ENCODE measurements at places on chromosomes 1 and 21.

GRCh38 chr1:156387870-156388173 lies 18.8 kb downstream of the RHBG start:
- DNase-seq, result no peak

- no peak for DNase-seq
Measured at GRCh38 chr21:18006691-18007090, 187.5 kb upstream of the C21orf91 start.

DNA sequence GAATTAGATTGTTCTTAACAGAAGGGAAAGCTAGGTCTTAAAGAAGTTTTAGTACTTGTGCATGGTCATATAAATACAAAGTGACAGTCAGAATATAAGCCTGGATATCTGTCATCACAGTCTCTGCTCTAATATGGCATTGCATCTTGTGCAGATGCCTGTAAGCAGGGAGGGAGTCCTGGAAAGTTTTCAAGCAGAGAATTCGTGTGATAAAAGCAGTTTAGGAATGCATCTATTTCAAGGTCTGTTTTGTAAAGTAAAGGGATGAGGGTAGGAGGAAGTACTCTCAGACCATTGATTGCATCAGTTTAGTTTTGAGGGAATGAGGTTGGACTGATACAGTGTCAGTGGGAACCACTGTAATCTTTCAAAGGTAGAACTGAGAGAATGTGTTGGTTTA lies 30.6 kb downstream of the IARS2 start:
- DNase-seq, result no peak

GRCh38 chr1:101280049-101280592 lies 43.3 kb downstream of the S1PR1 start:
- DNase-seq, result no peak

GRCh38 chr1:84736445-84736844 lies 46.2 kb upstream of the SSX2IP start:
- no peak for DNase-seq

DNA sequence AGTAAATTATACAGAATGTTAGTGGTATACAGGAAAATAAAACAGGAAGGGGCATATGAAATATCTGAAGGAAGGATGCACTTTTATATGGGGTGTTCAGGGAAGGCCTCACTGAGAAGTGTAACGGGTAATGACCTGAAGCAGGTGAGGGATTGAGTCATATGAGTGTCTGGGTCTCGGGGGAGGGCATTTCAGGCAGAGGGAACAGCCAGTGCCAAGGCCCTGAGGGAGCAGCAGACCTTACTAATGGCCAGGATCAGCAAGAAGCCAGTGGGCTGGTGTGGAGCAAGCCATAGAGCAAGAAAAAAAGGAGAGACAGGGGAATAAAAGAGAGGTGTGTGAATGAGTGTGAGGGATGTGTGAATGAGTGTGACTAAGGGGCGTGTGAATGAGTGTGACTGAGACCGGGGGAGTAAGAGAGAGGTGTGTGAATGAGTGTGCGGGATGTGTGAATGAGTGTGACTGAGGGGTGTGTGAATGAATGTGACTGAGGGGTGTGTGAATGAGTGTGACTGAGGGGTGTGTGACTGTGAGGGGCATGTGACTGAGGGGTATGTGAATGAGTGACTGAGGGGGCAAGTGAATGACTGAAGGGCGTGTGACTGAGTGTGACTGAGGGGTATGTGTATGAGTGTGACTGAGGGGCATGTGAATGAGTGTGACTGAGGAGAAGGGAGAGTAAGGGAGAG lies 107.2 kb downstream of the GLIS1 start:
- peak; percentile 23 for DNase-seq

- DNase-seq, result peak; percentile 84
Measured at GRCh38 chr1:154419620-154420571, 14.8 kb downstream of the IL6R start.

- DNase-seq, result peak; percentile 22
Measured at GRCh38 chr1:154943649-154944400, 7.3 kb upstream of the PMVK start.

DNA sequence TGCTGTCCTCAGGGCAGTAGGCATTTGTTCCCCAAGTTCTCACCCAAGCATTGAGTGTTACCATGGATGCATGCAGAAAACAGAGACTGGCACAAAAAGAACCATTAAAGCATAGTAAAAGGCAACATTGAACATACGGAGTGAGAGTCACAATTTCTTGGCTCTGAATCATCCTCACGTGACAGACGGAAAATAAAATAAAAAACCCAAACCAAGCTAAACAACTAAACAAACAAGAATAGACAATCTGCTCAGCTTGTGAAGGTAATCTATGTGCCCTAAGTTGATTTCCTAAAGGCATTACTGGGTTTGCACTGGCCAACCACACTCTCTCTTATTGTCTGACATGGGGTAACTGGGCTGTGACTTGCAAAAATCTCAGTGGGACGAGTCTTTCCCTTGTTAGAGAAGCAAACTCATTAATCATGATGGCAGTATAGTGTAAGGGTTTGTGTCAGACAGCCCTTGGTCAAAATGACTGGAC lies 306.0 kb downstream of the ASTN1 start:
- DNase-seq, result no peak

GRCh38 chr1:10387677-10388386 lies 11.0 kb upstream of the PGD start:
- DNase-seq, result peak; percentile 81

DNA sequence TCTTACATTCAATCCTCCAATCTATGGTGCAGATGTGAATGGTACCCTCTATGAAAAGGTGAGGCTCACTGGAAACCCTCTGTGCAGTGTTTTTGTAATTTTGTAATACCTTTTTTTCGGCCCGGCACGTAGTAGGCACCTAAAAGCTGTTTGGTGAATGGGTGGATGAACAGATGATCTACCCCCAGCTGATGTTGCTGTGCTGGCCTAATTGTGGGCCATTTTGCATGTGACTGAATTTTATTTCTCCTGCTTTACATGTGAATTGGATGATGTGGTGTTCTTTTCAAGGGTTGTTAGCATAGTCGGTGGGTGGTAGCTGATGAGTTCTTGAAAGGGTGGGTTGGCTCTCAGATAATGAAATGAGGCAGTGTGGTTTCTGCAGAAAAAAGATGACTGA lies 10.4 kb downstream of the KDM4A start:
- no peak for DNase-seq

DNA sequence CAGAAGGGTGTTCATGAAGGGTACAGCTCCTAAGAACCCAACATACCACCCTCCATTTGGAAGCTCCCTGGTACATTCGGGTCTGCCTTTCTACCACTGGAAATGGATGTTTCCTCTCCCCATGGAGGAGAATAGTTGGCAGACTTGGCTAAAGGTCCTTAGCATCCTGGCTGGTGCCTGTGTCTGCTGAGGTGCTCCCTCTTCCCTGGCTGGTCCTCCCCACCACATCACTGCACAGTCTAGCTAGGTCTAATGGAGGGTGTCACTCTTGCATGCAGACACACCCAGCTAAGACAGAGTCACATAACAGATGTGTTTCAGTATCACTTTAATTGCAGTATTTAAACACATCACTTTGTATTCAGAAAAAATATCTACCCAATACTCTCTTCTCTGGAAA lies 24.7 kb downstream of the CD34 start:
- no peak for DNase-seq

GRCh38 chr1:117691942-117692341 lies 86.1 kb downstream of the TENT5C start:
- DNase-seq, result no peak

GRCh38 chr1:7732331-7732730 lies 38.8 kb upstream of the VAMP3 start:
- no peak for DNase-seq

DNA sequence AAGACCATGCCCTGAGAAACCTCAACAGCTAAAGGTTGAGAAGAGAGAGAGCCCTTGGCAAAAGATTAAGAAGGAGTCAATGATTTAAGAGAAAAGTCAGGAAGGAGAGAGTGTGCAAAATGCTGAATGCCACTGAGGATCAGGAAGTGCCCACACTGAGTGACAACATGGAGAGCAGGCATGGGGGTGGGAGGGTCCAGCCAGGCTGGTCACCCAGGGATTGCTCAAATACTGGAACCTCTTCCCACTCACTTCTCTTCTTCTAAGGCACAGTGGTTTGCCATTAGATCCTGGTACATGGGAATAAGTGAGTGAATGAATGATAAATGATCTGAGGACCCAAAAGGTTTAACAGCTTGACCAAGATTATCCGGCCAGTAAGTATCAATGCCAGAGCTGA lies 11.1 kb downstream of the PRR9 start:
- no peak for DNase-seq

GRCh38 chr21:29557931-29558725 lies 259.4 kb downstream of the BACH1 start:
- no peak for DNase-seq

DNA sequence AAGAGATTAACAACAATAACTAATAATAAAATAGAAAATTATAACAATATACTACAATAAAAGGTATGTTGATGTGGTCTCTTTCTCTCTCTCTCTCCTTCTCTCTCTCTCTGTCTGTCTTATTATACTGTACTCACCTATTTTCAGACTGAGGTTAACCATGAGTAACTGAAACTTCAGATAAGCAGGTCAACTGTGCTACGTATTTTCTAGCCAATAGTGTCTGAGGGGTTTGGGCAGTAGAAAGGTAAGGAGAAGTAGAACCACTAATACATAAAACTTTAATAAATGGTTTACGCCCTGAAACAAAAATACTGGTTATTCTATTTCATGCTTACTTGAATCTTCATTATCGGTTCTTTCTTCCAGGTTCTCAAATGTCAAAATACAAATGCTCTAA lies 71.0 kb upstream of the LRRC53 start:
- no peak for DNase-seq

- DNase-seq, result no peak
Measured at GRCh38 chr21:44858291-44858690, 15.2 kb downstream of the PTTG1IP start.

DNA sequence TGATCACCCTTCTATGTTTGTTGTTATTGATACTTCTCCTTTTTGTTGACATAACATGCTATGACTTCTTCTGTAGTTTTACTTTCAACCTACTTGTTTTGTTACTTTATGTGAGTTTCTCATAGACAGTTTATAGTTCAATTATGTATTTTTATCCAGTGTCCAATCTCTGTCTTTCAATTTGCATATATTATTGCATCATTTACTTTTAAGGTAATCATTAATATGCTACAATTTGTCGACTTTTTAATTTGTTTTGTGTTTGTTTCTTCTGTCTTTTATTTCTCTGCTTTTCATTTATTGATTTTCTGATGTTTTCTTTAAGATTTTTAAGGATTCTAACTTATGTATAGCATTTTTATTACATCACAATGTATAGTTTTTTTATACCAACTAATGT lies 10.3 kb downstream of the OR13G1 start:
- no peak for DNase-seq

- no peak for DNase-seq
Measured at GRCh38 chr1:116495535-116495934, 75.3 kb downstream of the CD58 start.

GRCh38 chr21:42306366-42307035 lies 8.7 kb downstream of the TFF3 start:
- DNase-seq, result no peak

DNA sequence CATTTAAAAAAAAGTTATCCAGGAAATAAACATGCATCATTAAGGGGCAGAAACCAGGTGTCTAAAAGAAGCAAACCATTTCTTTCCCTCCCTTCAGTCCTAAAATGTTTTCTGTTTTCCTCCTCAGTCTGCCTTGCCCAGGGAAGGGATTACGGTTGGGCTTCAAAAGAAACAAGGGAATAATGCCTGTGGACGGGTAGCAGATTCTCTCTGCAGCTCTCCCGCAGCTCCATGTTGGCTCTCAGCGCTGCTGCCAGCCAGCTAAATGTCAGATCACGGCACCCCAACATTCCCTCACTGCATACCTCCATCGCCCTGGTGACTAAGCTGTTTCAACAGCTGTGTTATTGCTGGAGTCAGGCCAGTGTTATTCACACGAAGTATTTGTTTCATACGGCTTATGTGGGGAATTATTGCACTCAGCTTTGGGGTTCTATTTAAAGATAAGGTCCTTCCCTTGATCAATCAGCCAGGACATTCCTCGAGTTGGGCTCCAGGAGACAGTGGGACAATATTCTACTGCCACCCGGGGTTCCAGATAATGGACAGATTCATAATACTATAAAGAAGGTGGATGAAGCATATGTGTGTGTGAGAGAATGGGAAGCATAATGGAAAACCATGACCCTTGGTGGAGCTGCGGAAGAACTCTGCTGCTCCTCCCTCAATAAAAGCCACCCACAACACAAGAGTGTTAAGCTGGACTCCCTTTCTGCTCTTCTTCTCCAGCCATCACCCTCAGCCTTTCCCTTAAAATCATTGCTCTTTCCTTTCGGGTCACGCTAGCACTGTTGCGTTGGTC lies 58.2 kb downstream of the WLS start:
- peak; percentile 95 for DNase-seq
